GF-D8 (cell line): ENCODE measurements at places on chromosomes 11 and 22.

DNA sequence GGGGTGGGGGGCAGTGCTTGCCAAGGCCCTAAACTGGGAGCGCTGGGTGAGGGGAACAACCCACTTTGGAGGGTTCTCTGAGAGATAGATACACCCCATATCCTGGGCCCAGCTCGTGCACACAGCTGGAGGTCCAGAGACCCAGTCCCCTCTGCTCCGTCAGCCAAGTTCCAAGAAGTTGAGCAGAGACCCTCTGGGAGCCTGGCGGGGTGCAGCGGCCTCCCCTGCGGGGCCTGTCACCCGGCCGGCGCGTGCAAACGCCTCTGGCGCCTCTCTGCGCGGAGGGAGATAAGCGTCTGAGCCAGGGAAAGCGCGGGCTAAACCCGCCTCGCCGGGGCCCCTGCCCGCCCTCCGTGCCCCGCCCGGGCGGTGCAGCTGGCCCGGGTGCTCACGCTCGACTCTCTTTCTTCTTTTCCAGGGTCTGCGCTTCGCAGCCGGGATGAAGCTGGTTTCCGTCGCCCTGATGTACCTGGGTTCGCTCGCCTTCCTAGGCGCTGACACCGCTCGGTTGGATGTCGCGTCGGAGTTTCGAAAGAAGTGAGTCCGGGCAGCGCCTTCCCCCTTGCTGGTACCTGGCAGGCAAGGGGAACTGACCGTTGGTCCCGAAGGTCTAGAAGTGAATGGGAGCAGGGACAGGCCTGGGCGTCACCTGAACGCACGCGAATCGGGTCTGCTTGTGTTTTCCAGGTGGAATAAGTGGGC, 540 bp downstream of the ADM start:
- DNase-seq: no peak

DNA sequence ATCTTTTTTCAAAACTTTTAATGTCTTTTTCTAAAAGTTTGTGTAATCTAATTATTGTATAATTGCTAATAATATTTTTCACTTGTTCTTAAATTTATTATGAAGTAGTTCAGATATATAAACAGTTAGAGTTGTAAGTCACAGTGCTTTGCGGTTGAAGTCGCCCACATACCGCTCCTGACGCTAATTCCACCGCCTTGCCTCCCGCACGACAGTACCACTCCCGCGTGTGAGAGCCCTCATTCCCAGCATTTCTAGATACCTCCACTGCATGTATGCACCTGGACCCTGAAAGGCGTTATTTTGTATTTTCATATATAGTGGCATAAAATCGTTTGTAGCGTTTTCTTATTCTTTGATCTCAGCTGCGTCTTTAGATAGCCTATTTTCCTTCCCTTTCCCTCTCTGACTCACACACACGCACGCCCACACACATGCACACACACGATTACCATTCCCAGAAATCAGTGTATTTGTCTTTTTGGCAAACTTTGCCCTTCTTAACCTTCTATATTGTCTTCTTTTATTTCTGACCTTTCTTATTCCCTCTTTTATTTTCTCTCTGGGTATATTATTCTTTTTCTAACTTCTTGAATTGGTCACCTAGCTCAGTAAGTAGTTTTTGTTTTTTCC, 56.4 kb upstream of the PITPNB start:
- DNase-seq: no peak

DNA sequence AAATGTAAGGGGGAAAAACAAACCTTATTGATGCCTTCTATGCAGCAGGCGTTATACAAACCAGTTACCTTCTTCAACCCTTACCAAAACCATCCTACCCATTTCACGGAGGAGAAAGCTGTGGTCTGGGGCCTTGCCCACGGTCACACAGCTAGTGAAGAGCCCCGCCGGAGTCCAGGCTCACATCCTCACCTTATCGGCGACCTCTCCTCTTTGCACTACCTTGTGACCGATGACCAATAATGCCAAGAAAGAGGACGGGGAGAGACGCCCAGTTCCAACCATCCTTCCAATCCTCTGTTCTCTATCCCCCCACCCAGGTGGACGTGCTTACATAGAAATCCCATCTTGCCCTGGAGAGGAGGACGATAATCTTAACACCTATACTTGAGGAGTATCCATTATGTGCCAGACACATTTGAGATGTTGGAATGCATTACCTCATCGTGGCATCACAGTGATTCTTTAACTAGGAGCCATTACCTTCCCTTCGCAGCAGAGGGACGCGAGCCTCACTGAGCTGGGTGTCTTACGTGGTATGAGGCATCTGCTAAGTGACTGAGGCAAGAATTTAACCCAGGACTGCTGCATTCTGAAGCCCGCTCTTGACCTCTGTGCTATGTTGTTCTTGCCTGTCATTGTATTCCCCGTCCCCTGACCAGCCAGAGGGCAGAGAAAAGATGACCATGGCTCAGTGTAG, 253.7 kb upstream of the B3GAT1 start:
- no peak for DNase-seq

GRCh38 chr11:129611661-129612446, 203.8 kb upstream of the TMEM45B start:
- no peak for DNase-seq

- peak; percentile 42 for DNase-seq
Observed at GRCh38 chr11:6703247-6704063, 20.3 kb upstream of the MRPL17 start.

GRCh38 chr11:10659339-10660216, 34.0 kb downstream of the IRAG1 start:
- no peak for DNase-seq

GRCh38 chr11:27204529-27204928, 158.5 kb downstream of the CCDC34 start:
- no peak for DNase-seq

GRCh38 chr11:112634995-112635737, 326.1 kb upstream of the NCAM1 start:
- no peak for DNase-seq

GRCh38 chr22:44286646-44287045, 26.1 kb downstream of the SHISAL1 start:
- no peak for DNase-seq

DNA sequence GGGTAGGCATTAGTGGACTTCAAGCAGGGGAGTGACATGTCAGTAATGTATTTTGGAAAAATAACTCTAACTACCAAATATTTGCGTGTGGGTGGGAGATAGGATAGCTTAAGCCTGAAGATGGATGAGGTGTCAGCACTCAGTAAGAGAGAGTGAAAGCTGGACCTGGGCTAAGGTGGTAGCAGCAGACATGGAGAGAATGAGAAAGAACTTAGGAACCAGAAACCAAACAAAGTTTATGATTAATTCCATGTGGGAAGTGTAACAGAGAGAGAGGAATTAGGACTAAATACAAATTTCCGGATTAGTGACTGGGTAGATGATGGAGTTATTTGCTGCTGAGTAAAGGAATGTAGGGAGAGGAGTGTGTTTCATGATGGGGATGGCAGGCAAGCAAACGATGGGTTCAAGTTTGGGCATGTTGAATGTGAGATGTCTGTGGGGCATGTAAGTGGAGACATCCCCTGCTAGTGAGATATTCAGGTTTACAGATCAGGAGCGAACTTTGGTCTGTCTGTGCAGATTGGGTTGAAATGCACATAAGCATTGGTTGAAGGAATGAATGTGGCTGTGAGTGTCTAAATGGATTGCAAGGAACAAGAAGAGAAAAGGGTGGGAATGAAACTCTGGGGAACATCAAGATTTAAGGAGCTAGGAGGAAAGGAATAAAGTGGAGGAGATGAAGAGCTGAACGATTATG, 185.6 kb upstream of the MTMR2 start:
- DNase-seq: no peak

GRCh38 chr11:133977067-133977677, 20.4 kb upstream of the IGSF9B start:
- no peak for DNase-seq

DNA sequence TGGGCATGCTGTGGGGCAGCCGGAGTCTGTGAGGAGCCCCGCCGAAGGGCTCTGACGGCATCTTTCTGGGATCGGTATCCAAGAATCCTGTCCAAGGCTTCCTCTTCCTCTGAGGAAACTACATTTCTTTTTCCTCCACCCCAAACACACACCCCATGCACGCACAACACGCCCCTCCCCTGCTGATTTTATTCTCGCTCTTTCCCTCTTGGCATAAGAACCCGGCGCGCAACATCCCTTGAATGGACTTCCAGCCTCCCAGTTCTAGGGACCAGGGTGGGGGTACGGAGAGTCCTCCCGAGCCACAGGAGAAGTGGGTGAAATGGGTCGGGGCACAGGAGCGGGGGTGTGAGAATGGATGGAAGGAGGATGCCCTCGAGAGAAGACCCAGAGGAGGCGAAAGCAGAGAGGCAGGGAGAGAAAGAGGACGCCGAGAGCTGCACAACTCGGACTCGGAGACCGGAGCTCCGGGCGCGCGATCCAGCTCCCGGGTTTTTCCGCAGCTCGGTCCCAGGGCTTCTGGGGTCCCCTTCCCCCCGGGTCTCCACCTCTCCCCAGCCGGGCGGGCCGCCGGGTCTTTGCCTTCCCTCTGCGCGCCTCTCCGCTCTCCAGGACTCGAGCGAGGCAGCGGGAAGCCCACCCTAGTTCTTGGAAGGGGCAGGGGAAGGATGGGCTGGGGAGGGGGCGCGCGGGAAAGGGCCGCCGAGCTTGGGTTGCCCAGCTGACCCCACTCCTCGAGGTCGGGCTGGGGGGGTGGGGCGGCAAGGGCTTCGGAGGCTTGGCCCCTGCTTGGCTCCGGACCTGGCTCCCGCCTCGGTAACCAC, 1.5 kb upstream of the LARGE1 start:
- no peak for DNase-seq

DNA sequence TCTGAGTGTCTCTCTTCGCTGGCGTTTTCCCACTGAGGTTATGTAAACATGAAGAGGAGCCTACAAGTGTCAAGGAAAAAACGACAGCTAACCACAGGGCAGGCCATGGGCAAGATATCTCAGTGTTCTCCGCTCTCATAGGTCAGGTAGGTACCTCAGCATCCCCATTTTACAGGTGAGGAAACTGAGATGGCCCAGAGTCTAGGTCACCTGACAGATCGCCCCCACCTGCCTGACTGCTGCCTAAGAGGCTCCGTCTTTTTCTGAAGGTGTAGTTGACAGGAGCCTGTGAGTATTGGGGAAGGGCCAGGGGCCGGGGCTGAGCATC, 847 bp upstream of the NDUFA6 start:
- no peak for DNase-seq

GRCh38 chr11:104663190-104664140, 234.8 kb downstream of the CASP12 start:
- DNase-seq: no peak

- DNase-seq: no peak
Observed at GRCh38 chr11:92698742-92699141, 270.7 kb upstream of the MTNR1B start.

GRCh38 chr22:36068776-36069344, 40.2 kb upstream of the RBFOX2 start:
- DNase-seq: no peak

DNA sequence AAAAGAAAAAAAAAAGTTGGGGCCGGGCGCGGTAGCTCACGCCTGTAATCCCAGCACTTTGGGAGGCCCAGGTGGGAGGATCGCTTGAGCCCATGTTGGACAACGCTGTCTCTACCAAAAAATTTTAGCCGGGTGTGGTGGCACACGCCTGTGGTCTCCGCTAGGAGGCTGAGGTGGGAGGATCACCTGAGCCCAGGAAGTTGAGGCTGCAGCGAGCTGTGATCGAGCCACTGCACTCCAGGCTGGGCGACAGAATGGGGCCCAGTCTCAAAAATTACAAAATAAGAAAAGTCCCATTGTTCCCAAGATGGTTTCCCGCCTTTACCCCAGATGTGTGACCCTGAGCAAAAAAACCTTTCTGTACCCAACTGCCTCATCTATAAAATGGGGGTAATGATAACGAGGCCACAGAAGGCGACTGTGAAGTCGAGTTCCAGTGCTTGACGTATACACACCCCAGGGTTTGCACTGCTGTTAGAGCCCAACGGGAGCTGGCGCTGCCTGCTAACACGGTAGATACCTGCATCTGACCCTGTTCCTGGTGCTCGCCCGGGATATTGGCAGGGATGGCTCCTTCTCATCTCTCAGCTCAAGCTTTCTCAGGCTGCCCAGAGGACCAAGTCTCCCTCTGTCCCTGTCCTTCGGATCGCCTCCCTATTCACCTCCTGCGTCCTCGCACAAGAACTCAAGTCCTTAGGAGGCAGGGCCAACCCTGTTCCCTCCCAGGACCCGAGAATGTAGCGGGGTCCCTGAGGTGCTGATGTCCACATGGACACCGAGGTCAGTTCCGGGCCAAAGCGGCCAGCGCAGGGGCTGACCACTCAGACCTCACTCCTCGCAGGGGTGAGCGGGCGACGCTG, 1.1 kb upstream of the RPLP2 start:
- DNase-seq: no peak

- DNase-seq: no peak
Observed at GRCh38 chr22:36191106-36191836, 10.3 kb downstream of the APOL4 start.

DNA sequence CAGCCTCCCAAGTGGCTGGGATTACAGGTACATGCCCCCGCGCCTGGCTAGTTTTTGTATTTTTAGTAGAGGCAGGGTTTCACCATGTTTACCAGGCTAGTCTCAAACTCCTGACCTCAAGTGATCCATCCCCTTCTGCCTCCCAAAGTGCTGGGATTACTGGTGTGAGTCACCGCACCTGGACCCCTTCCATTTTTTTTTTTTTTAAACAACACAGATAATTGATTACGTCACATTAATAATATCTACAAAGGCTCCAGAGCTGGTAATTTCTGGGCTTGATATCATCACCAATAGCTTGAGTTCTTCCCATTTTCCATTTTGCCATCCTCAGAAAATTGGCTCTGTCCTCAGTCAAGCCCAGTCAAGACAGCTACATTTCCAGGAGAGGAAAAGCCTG, 7.2 kb downstream of the TTLL1 start:
- no peak for DNase-seq

GRCh38 chr22:26756675-26757293, 99.4 kb downstream of the MIAT start:
- no peak for DNase-seq

DNA sequence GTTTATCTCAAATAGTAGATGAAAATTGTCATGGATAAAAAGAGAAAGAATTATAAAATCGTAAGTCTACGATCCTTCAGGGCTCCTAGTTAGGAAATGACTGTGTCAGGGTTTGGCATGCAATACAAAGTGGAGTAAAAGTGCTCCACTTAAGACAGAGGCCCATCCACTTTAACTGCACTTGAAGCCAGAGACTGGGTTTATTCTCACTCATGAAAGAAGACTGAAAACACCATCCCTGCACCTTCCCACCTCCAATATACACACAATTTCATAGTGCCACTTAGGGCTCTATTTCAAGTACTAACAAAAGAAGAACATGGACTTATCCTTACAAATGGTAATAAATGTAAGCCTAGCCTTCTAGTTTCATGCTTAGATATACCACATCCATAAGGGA, 70.7 kb downstream of the ANO5 start:
- no peak for DNase-seq
